ENCODE measurements at places on chromosomes 7 and 10. TPM values are rescaled to one million over a fixed set of nuclear protein-coding genes. Genes with fewer than 3 reads are reported as not detected.
A peak's percentile ranks its signal among the peaks of the same experiment; 100 is the strongest.

EPC1 gene
- polyA plus RNA-seq: 16.0 TPM

- no peak overlapping the region for H3K27ac ChIP-seq
- no peaks in the 10 kb centered on the region for H3K36me3 ChIP-seq
- no peak for DNase-seq
- no peaks in the 10 kb centered on the region for H3K4me1 ChIP-seq
- H3K4me3 ChIP-seq: no peak overlapping the region
These were observed 118.4 kb downstream of the GFRA1 start for GRCh38 chr10:116154651-116155050.

- no peak overlapping the region for H3K27ac ChIP-seq
- no peak overlapping the region for H3K4me3 ChIP-seq
- no peaks in the 10 kb centered on the region for H3K27me3 ChIP-seq
These were observed 9.0 kb upstream of the RHBDD2 start for GRCh38 chr7:75869776-75870379.

OR2A14 gene
- not detected for polyA plus RNA-seq

DNA sequence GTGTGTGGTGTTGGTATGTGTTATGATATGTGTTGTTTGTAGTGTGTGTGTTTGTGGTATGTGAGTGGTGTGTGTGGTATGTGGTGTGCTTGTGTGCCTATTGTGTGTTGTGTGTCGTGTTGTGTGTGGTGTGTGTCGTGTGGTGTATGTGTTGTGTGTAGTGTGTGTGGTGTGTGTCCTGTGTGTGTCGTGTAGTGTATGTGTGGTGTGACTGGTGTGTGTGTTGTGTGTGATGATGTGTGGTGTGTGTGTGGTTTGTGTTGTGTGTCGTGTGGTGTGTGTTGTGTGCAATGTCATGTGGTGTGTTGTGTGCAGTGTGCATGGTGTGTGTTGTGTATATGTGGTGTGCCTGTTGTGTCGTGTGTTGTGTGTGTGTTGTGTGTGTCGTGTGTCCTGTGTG lies 144.6 kb downstream of the DNAJB6 start:
- no peaks in the 10 kb centered on the region for H3K27me3 ChIP-seq
- H3K36me3 ChIP-seq: no peaks in the 10 kb centered on the region
- H3K27ac ChIP-seq: no peak overlapping the region
- H3K4me1 ChIP-seq: no peaks in the 10 kb centered on the region
- peak; percentile 5 for DNase-seq
- no peak overlapping the region for H3K4me3 ChIP-seq

GRCh38 chr7:142539901-142540300 lies 209.4 kb upstream of the PRSS1 start:
- no peaks in the 10 kb centered on the region for H3K27me3 ChIP-seq
- H3K36me3 ChIP-seq: no peaks in the 10 kb centered on the region
- no peak overlapping the region for H3K4me3 ChIP-seq
- H3K27ac ChIP-seq: no peak overlapping the region
- no peak for DNase-seq
- H3K4me1 ChIP-seq: peaks cover 11% of the 10 kb centered on the region

GRCh38 chr10:11881030-11881476 lies 57.9 kb downstream of the PROSER2 start:
- H3K4me1 ChIP-seq: no peaks in the 10 kb centered on the region
- H3K4me3 ChIP-seq: no peak overlapping the region
- no peak for DNase-seq
- H3K27me3 ChIP-seq: no peaks in the 10 kb centered on the region

DNA sequence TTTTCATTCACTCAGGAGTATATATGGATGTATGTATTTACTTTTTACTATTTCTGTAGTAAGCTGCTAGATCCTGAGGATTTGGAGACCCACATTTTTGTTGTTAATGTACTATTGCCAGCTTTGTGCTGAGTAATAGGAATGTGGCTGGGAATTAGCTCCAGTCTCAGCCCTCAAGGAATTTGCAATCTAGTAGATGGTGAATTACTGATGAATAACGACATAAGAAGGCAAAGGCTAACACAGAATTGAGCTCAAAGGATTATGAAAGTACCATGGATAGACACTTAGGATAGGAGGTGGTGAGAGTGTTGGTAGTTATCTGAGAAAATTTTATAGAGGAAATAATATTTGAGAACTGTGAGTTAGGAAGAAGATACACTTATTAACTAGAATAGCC lies 19.9 kb downstream of the CASD1 start:
- no peaks in the 10 kb centered on the region for H3K27me3 ChIP-seq
- DNase-seq: no peak
- no peak overlapping the region for H3K4me3 ChIP-seq
- H3K4me1 ChIP-seq: no peaks in the 10 kb centered on the region
- H3K36me3 ChIP-seq: peaks cover 25% of the 10 kb centered on the region

- H3K27ac ChIP-seq: no peak overlapping the region
- H3K4me3 ChIP-seq: no peak overlapping the region
- H3K27me3 ChIP-seq: no peaks in the 10 kb centered on the region
- H3K4me1 ChIP-seq: no peaks in the 10 kb centered on the region
- H3K36me3 ChIP-seq: peaks cover 10% of the 10 kb centered on the region
These were observed 67.7 kb downstream of the TRIM24 start for GRCh38 chr7:138527746-138528223.

C7orf33 gene
- polyA plus RNA-seq: not detected

GRCh38 chr10:73989594-73990150 lies 8.2 kb upstream of the VCL start:
- H3K36me3 ChIP-seq: no peaks in the 10 kb centered on the region
- H3K27ac ChIP-seq: no peak overlapping the region
- no peaks in the 10 kb centered on the region for H3K27me3 ChIP-seq
- H3K4me3 ChIP-seq: no peak overlapping the region

GRCh38 chr10:78402591-78402990 lies 368.9 kb downstream of the RPS24 start:
- peaks cover 23% of the 10 kb centered on the region for H3K27me3 ChIP-seq
- H3K27ac ChIP-seq: no peak overlapping the region
- H3K4me1 ChIP-seq: no peaks in the 10 kb centered on the region
- H3K4me3 ChIP-seq: no peak overlapping the region
- H3K36me3 ChIP-seq: no peaks in the 10 kb centered on the region

All from spleen (tissue), 13 donors.